ENCODE measurements at places on chromosomes 1 and 21.

- DNase-seq = no peak
Observed at GRCh38 chr1:119966020-119966419, 69.7 kb upstream of the ADAM30 start.

GRCh38 chr1:230127105-230128054 is 60.3 kb downstream of the GALNT2 start:
- DNase-seq = peak; percentile 25

DNA sequence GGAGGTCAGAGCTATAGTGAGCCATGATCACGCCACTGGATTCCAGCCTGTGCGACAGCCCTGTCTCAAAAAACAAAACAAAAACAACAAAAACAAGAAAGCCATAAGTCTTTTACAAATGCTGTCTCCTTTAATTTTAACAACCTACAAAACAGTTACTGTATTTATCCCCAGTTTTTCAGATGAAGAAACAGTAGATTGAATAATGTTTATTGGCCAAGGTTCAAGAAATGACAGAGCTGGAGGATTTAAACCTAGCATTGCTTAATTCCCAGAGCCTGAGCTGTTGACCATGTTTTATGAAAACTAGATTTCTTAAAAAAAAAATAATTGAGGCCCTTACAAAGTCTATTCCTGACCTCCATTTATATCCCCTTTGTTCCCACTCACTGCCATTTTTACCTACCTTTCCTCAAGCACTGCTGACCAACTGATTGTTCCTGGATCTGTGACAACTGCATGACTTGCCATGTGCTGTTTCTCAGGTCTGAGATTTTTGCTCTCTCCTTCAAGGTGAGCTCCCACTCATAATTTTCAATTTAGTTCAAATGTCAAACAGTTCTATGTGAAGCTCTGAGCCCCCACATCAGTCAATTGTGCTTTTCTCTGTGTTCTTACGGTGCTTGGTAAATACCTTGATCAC is 140.8 kb downstream of the CHRM3 start:
- DNase-seq = no peak

DNA sequence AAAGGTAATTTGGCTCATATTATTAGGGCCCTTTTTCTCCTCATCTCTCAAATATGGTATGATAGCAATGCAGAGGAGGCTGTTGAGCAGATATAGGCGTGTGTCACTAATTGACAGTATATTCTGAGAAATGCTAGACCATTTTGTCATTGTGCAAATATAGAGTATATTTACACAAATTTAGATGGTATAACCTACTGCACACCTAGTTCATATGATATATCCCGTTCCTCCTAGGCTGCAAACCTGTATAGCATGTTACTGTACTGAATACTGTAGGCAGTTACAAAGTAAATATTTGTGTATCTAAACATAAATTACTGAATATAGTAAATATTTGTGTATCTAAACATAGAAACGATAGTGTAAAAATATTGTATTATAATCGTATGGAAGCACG is 8.6 kb downstream of the ZBTB37 start:
- no peak for DNase-seq

DNA sequence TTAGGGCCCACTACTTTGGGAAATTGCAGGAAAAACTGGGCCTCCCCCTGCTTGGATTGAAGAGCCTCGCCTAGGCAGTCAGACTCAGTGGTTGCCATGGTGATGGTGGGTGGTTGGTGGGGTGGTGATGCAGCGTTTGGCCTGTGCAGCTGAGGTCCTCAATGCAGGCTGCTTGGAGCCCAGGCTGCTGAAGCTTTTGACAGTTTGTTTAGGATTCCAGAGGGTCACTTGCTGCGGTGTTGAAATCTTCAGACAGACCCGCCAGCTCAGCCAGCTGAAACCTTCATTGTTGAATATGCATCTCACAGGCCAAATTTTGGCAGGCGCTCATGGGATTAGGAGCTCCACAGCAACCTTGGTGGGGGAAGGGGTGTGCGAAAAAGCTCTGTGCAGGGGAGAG is 67.9 kb downstream of the CACNA1E start:
- no peak for DNase-seq

- DNase-seq = no peak
Observed at GRCh38 chr1:6785318-6785727, at the start of gene CAMTA1. TSS of gene CAMTA1 (plus strand) at chr1:6785454. CDS start at chr1:6785531, 77 bp downstream.

GRCh38 chr21:45335761-45336534 is 48.3 kb upstream of the POFUT2 start:
- DNase-seq = no peak

DNA sequence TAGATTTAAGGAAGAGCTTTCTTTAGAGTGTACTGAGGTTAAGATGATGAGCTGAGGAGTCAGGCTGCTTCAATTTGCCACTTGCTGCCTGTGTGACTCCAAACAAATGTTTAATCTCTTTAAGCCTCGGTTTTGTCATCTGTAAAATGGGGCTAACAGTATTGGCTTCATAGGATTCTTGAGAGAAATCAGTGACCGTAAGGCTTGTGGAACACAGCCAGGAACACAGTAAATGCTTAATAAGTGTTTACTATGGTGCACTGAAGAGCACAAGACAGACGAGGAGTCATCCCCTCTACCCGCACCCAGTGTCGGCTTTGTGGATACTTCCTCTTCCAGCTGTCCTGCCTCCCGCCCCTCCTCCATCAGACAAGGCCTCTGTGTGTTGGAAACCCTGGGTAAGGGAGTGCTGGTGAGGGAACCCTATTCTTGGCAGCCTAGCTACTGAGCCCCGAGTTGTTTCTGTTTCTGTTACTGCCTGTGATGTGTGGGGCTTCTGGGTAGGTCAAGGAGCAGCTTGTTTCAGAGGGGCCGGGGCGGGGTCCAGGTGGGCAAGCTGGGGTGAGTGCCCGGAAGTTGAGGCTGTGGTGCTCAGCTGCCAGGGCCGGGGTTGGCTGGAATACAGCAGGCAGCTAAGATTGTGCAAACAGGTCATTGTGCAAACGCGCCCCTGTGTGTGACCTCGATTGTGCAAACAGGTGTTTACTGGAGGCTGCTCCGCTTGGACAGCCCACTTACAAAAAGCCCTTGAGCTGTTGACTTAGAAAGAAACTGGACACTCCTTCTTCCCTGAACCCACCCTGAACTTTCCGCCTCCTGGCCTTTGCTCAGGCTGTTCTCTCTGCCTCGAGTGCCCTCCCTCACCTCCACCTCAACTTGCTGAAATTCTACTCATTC is 4.0 kb upstream of the CSF3R start:
- no peak for DNase-seq

GRCh38 chr1:161956097-161956496 is 67.6 kb downstream of the OLFML2B start:
- no peak for DNase-seq

DNA sequence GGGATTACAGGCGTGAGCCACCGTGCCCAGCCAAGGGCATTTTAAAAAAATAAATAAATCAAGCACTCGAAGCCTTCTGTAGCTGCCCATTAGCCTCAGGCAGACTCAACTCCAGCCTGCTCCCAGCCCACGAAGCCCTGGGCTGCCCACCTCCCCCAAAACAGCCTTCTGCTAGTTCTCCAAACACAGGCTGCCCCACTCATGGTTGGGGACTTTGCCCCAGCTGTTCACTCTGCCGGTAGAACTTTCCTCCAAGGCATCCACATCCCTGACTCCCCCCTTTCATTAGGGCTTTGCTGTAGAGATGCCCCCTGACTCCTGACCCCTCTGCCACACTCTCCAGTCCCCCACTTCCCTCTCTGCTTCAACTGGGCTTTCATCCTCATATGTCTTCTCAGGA is 29.7 kb upstream of the LAPTM5 start:
- no peak for DNase-seq

GRCh38 chr1:172472495-172472894 is 28.6 kb upstream of the PIGC start:
- no peak for DNase-seq

DNA sequence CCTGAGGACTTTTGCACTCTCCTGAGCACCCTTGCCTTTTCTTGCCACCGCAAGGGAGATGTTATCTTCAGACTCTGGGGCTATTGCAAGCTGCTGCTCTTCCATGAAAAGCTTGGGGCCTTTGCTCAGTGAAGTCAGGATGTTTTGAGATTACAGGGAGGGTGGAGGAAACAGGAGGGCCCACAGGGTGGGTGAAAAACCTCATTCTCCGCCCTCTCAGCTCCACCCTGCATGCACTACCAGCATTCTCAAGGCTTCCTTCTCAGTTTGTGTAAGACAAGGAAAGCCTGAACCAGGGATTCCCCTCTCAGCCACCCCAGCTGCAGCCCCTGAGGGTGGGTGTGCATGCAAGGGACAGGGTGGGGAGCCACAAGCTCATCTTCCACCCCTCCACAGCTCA is 25.8 kb upstream of the ZNF648 start:
- DNase-seq = no peak

GRCh38 chr1:48488721-48489120 is 16.7 kb upstream of the SPATA6 start:
- DNase-seq = no peak

- no peak for DNase-seq
Observed at GRCh38 chr1:167821969-167822685, 91.8 kb downstream of the ADCY10 start.

GRCh38 chr1:220046052-220046930 is at the start of gene EPRS1:
TSS of gene EPRS1 (minus strand) at chr1:220046505. CDS start at chr1:220046388, 117 bp downstream.
- DNase-seq = peak; percentile 90

DNA sequence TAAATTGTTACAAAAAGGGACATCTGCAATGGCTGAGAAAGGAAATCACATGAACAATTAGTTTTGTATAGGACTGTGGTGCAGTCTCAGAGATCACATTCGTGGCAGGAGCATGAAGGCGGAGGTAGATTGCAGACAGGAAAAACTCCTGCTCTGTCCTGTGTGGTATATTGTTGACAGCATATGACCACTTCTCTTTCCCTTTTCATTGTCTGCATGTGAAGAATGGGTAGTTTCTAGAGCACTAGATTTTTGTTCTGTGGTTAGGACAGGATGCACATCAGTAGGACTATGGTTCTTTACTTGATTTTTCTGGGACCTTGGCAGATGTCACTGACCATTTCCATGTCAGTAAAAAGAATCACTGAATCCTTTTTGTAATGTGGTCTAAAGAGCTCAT is 625.9 kb upstream of the PKN2 start:
- no peak for DNase-seq

Data from activated gamma-delta T cell treated with anti-CD3 and anti-CD28 coated beads, Interleukin-2, amount 50 U/mL, for 16 hours (primary cell).